Astrocyte (in vitro differentiated cells and primary cell): ENCODE measurements at places on chromosomes 1 and 21. TPM values are rescaled to one million over a fixed set of nuclear protein-coding genes. Genes with fewer than 3 reads are reported as not detected.

DNA sequence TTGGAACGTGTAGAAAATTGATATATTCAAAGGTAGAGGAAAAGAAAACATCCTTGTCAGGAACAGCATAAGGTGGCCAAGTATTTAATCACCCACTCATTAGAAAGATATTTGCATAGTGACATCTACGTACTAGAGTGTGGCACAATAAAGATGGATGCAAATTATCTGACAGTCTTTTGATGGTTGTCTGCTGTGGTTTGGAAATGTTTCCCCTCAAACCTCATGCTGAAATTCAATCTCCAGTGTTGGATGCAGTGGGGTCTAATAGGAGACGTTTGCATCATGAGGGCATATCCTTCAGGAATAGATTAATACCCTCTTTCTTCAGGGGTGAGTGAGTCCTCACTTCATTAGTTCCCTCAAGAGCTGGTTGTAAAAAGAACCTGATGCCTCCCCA, 34.1 kb upstream of the RUNX1 start:
- no peaks in the 10 kb centered on the region for H3K36me3 ChIP-seq
- peaks cover 22% of the 10 kb centered on the region for H3K4me1 ChIP-seq
- no peak overlapping the region for H3K27ac ChIP-seq
- no peaks in the 10 kb centered on the region for H3K27me3 ChIP-seq
- H3K4me3 ChIP-seq: no peak overlapping the region

GRCh38 chr1:40625076-40625475, 40.4 kb downstream of the RIMS3 start:
- no peaks in the 10 kb centered on the region for H3K27me3 ChIP-seq
- no peak overlapping the region for H3K4me3 ChIP-seq
- DNase-seq: no peak
- H3K36me3 ChIP-seq: no peaks in the 10 kb centered on the region

- no peaks in the 10 kb centered on the region for H3K4me1 ChIP-seq
- H3K27me3 ChIP-seq: peaks cover 5% of the 10 kb centered on the region
- H3K27ac ChIP-seq: no peak overlapping the region
These were observed 118.7 kb downstream of the IER5 start for GRCh38 chr1:181206979-181207790.

GRCh38 chr1:184483101-184483683, 96.4 kb downstream of the C1orf21 start:
- H3K4me1 ChIP-seq: no peaks in the 10 kb centered on the region
- H3K27ac ChIP-seq: no peak overlapping the region
- no peaks in the 10 kb centered on the region for H3K36me3 ChIP-seq
- no peaks in the 10 kb centered on the region for H3K27me3 ChIP-seq
- DNase-seq: peak; percentile 43

GRCh38 chr1:231139659-231140654, 21.9 kb upstream of the TRIM67 start:
- no peaks in the 10 kb centered on the region for H3K27me3 ChIP-seq
- H3K27ac ChIP-seq: peak overlapping the region; percentile 93
- peak; percentile 99 for DNase-seq
- H3K4me1 ChIP-seq: peaks cover 24% of the 10 kb centered on the region
- H3K4me3 ChIP-seq: peak overlapping the region; percentile 21
- no peaks in the 10 kb centered on the region for H3K36me3 ChIP-seq

DNA sequence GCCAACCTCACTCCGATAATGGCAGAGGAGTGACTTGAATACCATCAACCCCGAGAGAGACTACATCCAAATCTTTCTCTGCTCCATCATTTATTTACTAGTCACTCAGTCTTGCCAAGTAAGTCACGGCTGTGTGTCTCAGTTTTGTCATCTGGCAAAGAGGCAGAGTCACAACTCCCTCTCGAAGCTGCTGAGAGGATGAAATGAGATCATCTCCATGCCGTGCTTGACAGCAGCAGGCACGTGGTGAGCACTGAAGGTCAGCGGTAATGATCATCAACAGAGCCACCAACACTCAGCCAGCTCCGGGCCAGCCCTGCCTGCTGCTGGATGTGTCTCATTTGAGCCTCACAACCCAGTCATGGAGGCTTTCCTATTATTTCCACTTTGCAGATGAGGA, 19.9 kb downstream of the ALDH4A1 start:
- no peaks in the 10 kb centered on the region for H3K27me3 ChIP-seq
- H3K4me1 ChIP-seq: peaks cover 9% of the 10 kb centered on the region
- DNase-seq: peak; percentile 41
- H3K4me3 ChIP-seq: no peak overlapping the region

The COL11A1 gene
- total RNA-seq: 810 and 1,029 TPM in 2 replicates
